ENCODE measurements at places on chromosomes 1 and 21.

- no peak for DNase-seq
Measured at GRCh38 chr1:14689996-14690615, 91.6 kb downstream of the KAZN start.

- no peak for DNase-seq
Measured at GRCh38 chr1:199847021-199847420, 180.5 kb upstream of the NR5A2 start.

DNA sequence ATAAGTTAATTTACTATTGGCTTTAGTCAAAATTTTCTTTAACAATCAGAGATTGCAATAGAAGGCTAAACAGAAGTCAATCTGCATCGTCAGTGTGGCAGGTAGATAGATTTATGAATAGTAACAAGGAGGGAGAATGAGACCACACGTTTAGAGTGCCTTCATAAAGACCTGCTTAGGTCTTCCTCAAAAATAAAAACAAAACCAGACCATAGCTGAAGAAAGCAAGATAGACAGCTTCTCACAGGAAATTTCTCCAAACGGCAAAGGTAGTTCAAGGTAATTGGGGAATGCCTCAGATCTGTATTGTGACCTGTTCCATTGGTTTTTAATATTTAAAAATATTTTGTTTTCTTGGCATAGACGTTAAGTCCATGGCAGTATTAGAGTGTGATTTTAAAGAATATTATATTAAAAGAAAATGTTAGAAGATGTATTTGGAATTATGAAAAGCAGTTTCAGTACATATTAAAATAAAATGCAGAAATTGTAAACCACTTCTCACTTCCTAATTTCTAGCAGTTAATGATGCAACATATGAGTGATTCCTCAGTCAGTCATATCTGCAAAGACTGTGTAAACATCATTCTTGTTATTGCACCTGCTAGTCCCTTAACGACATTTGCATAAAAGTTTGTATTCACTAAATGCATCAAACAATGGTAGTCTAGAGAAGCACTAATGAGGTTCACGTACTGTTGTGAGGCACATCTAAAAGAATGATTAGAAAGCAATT is 278.0 kb downstream of the HLX start:
- no peak for DNase-seq

GRCh38 chr1:172322219-172323061 is 98.0 kb upstream of the C1orf105 start:
- peak; percentile 10 for DNase-seq

DNA sequence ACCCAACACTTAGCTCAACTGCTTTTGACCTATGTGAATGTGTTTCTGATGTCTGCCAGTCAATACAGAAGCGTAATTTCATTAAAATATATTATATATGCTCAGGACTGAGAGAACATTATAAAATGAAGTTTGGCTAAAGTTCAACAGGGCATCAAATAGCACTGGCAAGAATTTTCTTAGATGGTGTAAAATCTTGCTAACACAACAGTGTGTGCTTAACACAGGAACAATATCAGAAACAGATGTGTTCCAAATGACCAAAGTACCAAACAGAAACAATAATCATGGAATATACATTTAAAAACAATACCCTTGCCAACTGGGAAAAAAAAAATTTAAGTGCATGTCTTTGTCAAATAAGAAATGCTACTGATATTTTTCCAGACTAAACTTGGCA is 10.4 kb upstream of the LHX8 start:
- DNase-seq: no peak

DNA sequence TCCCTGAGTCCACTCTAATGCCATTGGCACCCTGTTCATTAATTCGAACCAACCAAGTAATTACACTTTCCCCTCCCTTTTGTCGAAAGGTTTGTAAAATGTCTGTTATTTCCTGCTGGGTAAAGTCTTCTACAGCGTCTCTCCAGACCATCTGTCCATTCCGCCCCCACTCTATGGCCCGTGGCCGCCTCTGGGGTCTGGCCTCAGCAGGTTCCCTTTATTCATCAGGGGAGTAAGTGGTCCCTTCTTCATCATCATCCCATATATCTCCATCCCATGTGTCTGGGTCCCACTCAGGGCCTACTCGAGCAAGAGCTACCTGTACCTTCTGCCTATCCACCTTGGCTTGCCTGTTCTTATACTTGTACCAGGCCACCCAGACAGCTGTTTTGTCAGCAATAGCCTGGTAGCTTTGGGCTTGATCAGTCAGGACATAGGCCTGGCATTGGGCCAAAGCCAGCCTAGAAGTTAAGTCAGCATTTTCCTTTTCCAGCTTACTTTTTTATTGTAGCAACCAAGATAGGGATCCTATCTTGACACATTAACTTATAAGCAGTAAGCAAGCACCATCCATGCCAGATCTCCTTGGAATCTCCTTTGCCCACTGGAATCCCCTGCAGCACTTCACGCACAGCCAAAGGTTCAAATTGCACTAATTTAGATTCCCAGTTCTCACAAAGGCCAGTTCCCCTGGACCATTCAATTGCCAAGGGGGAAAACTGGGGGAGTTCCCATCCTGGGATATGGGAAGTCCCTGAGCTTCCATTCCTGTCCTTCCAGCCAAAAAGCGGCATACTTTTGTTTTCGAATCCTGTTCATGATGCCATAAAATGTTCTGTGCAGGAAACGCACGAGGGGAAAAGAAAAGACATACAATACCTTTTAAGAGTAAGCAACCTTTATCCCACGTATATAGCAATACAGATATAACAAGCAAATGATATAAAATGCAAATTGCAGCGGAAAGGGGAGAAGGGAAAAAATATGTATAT is 6.6 kb upstream of the STUM start:
- DNase-seq: no peak
